ENCODE measurements at places on chromosomes 5 and 9.

DNA sequence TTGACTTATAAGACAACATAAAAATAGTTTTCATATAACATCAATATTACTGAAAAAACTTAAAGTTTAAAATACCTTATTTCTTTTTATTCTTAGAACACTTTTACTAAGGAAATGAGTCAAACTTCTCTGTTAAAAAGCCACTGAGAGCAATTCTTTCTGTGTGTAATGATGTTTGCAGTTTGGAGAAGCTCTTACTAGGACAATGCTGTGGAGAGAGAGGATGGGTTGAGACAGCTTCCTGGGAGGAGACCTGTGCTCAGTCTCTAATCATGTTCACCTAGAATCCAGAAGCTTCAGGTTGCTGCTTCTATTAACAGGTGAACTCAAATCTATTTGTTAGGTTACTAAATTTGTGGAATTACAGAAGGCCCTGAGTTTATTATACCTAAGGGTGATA lies 198.5 kb downstream of the DNAH5 start:
- no peak for DNase-seq

GRCh38 chr5:175693741-175694140 lies 35.9 kb downstream of the HRH2 start:
- DNase-seq = no peak

GRCh38 chr5:180139731-180140055 lies 68.1 kb upstream of the RNF130 start:
- DNase-seq = no peak

- DNase-seq = no peak
Observed at GRCh38 chr9:13165236-13165945, 114.1 kb downstream of the MPDZ start.

- no peak for DNase-seq
Observed at GRCh38 chr9:20835377-20836286, 151.6 kb downstream of the FOCAD start.

GRCh38 chr5:122880749-122881148 lies 35.3 kb downstream of the SNX24 start:
- no peak for DNase-seq

DNA sequence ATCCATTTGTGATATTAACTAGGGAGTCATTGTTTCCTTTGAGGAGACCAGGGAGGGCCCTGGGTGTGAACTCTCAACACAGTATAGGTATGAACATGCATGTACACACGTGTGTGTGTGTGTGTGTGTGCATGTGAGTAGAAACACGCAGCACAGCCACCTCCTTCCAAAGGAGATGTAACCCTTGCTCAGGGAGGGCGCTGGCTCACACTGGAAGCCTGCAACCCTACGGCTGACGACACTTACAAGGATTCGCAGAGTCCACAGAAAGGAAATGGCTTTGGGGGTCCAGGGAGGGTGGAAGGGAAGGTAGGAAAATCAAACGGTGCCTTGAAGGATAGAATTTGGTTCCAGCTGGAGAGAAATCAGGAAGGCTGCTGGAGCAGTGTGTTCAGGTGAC lies 21.9 kb downstream of the TRIP13 start:
- no peak for DNase-seq

- no peak for DNase-seq
Observed at GRCh38 chr5:160270704-160271103, 41.4 kb downstream of the FABP6 start.

- DNase-seq = peak; percentile 73
Observed at GRCh38 chr9:133347515-133347984, 381 bp downstream of the MED22 start.

- no peak for DNase-seq
Observed at GRCh38 chr5:61346511-61346910, 14.5 kb downstream of the ZSWIM6 start.

Data from hematopoietic multipotent progenitor cell treated with erythropoietin and hydrocortisone succinate and interleukin-3 and kit ligand, for 4 days (in vitro differentiated cells).